ENCODE measurements at places on chromosomes 2 and 18.

DNA sequence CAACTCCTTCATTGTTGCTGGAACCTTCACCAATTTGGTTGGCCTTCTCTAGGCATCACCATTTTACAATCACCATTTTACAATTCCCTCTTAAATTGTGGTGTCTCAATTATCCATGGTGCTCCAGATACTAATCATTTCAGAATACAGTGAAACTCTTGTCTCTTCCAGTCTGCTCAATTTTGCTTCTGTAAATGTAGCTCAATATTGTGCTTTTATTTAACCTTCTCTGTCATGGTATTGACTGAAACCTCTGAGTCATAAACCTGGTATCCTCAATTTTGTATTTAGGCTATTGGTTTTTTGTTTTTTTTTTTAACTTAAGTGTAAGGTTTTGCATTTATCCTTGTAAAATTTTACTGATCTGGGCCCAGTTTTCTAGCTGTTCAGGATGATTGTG is 16.1 kb downstream of the STRADB start:
- no peak for DNase-seq

- no peak for DNase-seq
These were observed 224.3 kb downstream of the KLHL29 start for GRCh38 chr2:23609254-23609653.

- DNase-seq = peak; percentile 87
These were observed at the start of gene GPR55 for GRCh38 chr2:230924470-230925341. GPR55 (minus strand) TSS chr2:230925242; CDS start chr2:230910962, 14,280 bp downstream.

GRCh38 chr2:24840164-24840869 is 47.1 kb downstream of the CENPO start:
- no peak for DNase-seq

DNA sequence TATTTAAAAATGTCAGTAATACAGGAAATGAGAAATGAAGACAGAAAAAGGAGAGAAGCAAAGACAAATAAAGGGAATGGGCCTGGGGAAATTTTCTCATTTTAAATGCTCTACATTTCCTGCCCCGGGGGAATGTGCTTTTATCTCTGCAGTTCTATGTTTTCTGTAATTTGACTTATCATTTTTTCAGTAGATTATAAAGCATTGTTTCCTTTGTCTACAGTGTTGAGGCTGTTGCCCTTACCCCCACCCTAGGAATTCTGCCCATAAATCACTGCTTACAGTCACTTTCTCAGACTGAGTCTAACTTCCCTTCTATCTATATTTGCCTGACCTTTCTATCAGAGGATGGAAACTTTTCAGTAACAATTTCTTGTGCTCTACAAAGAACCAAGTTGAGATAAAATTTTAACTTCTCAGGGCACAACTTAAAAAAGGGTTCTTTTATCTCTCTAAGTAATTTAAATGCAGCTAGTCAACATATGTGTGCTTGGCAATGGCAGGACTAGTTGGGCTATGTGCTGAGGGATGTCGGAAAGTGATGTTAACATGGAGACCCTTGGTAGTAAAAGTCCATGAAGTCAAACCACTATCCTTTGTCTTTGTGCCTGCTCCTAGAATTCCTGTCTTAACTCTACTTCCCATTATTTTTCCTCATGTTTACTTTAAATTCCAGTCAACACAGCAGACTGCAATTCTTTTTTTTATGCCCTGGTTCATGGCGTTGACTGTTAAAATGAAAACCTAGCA is 146.5 kb upstream of the MMADHC start:
- DNase-seq = no peak

DNA sequence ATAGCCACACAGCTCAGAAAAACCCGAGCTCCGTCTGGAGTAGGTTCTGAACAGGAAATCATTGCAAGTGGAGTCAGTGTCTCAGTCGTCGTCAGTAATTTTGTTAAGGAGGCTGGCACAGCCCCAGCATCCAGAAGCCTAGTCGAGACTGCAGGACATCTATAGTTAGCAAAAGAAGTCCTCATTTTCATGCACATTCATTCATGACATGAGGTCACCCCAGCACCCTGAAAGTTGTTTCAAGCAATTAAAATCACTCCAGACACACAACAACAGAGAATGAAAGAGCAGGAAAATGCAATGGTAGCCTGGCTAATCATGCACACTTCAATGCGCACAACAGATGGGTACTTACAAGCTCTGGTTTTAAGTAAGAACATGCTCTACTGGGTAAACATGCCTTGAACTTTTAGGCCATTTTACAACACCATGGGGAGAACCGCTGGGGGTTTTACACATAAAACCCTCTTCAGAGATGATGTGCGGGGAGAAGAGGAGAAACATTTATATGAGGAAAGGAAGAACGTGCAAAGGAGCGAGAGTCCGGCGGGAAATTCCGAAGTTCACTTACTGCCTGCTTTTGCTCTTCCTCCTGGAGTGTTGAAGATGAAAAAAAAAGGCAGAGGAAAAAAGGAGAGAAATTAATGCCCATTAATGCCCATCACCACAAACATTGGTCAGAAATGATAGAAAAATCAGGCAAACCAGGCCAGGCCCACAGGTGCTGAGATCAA is 77.4 kb upstream of the DNMT3A start:
- no peak for DNase-seq

- no peak for DNase-seq
These were observed 57.1 kb upstream of the CD28 start for GRCh38 chr2:203649176-203649814.

GRCh38 chr18:46621871-46622270 is 35.1 kb downstream of the LOXHD1 start:
- no peak for DNase-seq

GRCh38 chr2:8498994-8499393 is 182.9 kb upstream of the ID2 start:
- DNase-seq = no peak

DNA sequence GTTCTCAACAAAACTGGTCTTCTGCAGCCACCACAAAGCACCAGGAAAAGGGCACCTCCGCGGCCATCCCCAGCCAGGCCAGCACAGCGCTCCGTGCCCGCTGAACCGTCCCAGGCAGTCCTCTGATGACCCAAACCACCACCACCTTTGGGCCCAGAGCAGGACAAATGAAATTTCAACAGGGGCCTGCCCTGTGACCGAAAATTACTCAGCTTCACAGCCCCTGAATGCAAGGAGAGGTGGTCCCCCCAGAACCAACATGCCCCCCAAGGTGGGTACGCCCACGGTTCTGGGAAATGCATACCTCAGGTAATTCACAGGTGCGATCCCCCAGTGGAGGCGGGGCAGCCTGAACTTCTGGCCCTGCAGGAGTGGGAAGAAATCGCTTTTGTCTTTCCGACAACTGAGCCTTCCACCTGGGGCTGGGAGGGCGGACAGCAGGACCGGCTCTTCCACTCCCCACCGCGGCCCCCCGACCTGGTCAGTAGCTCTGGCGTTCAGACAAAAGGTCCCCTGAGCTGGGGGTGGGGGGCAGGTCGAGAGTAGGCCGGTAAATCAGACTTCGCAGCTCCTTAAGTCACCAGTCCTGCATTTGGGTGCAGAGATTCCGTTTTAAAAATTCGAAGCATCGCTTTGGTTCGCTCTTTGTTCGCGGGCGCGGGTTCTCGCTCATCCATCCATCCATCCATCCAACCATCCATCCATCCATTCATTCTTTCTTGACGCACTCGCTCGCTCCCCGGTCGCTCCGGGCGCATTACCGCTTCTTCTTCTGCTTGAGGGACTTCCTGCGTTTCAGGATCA is 1.4 kb downstream of the ARL4C start:
- DNase-seq = no peak

DNA sequence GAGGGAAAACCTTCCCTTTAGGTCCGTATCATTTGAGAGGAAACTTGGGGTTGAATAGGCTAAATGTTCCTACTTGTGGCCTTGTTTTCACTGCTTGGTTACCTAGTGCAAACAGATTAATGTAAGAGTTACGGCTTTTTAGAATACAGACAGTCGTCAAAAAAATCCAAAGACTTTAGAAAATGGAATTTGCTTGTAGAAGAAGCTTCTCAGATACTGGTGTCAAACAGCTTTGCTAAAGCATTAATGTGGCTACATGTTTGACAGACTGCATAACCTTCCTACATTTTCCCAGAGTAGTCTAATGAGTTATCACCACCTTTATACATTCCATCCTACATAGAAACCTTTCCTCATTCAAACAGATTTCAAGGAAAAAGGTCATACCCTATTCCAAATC is 114.6 kb downstream of the FMNL2 start:
- DNase-seq = no peak

- peak; percentile 25 for DNase-seq
These were observed 165.0 kb downstream of the ANTXR1 start for GRCh38 chr2:69177785-69178636.

DNA sequence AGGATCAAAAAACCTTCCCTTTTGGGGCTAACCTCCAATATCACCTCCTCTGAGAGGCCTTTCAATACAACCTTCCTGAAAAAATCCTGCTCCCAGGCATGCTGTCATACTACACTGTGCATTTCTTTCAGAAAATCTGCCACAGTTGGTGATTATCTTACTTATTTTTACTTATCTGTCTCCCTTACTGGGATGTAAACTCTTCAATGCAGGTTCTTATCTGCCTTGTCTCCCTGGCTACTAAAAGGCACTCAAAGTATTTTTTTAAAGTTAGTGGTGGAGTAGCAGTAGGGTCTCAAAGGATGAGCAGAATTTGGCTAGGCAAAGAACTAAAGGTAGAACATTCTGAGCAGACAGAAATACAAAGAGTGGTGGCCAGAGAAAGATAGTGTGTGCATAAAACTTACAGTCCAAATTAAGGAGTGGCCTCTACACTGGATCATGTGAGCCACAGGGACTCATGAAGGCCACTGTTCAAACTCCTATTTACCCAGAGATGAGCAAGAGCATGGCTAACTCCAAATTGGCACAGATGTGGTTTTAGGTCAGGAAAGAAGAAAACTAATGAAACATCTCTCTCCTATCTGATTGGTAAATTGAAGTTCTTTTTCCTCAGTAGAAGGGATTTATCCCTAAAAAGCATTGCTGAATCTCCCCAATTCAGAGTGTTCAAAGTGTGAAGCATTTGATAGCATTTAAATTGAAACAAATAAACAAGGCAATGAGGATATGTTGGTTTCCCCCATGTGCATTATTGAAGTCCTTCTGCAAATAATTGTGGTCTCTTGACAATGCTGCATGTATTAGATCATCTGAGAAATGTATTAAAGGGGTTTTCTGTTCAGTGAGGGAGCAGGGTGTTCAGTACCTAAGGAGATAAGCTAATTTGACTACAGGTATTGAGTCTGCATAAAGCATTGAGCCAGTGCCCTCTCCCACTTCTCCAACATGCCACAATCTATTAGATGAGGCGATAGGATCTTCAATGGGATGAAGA is 285.5 kb downstream of the MREG start:
- DNase-seq = no peak

- no peak for DNase-seq
These were observed 39.9 kb downstream of the ADD2 start for GRCh38 chr2:70728128-70728527.

DNA sequence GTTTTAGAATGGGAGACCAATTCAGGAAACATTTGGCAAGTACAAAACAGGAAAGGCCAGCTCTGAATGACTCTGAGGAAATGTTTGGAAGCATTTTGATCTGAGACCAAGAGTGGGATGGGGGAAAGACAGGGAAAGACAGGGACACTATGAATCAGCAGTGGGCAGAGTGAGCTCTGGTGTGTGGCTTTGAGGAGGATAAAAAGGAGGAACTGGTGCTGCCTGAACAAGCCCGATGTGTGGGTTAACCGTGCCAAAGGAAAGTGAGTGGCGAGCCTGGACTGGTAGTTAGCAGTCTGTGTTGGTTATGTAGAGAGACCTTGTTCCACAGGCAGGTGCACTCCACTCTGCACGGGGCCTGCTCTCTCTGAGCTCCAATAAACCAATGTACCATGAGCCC is 5.3 kb downstream of the MFSD6 start:
- no peak for DNase-seq

DNA sequence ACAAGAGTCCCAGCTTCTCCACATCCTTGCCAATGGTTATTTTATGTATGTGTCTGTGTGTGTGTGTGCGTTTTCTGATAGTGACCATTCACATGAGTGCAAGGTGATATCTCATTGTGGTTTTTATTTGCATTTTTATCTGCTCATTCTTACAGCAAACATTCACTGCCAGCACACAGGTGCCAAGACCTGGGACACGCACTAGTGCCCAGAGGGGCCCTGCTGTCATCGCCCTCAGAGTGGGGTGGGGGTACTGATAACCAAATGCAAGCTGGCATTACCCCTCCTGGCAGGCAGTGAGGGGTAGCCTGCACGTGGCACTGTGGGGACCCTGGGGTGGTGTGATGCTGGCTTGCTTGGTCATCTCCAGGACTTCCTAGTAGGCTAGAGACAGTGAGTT is 285.4 kb downstream of the LPIN1 start:
- no peak for DNase-seq

DNA sequence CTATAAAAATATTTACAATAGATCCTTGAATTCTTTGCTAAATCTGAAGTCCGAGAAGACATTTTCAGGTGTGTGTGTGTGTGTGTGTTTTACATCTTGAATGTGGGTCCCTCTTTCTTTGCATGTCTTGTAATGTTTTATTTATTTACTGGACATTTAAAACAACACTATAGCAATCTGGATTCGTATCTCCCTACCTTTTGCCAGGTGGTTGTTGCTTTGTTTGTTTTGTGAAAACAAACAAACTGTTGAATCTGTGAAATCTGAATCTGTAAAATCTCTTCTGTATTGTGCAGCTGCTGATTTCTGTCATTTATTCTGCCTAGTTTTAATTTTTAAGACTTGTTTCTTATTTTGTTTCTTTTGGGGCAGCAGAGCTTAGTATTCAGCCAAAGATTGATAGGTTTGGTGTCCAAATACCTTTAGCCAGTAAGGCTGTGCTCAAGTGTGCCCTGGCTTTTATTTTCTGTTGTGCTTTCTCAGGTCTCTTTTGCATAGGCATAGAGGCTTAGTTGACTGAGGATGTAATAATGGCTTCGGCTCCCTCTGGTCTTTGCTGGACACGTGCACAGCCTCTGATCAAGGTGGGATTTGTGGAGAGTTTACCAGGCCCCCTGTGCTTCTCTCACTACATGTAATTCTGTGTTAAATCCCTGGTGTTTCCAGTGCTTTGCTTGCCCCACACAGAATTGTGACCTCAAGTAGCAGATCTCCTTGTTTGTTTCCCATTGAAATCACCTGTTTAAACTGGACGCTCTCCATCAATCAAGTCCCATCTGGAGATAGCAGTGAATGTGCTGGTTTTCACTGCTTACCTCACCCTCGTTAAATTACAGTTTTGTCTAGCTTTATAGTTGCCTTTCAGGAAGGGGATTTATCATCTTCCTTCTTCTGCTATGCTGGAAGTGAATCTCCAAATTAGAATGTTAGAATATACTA is 71.1 kb downstream of the BIRC6 start:
- no peak for DNase-seq
